ENCODE measurements at places on chromosomes 6 and 20.

GRCh38 chr6:15620611-15621010, 42.2 kb downstream of the DTNBP1 start:
- no peak for DNase-seq

GRCh38 chr6:15037253-15037652, 208.6 kb upstream of the JARID2 start:
- no peak for DNase-seq

- DNase-seq: no peak
These were observed 144.8 kb upstream of the FOXA2 start for GRCh38 chr20:22729180-22729579.

- DNase-seq: no peak
These were observed 11.9 kb upstream of the TMEM170B start for GRCh38 chr6:11525468-11526155.

GRCh38 chr6:112936504-112936903, 589.4 kb downstream of the RFPL4B start:
- DNase-seq: no peak

- no peak for DNase-seq
These were observed 187.6 kb downstream of the EPM2A start for GRCh38 chr6:145547594-145548335.

GRCh38 chr6:32047084-32047478, 8.9 kb downstream of the CYP21A2 start:
- no peak for DNase-seq

- DNase-seq: peak; percentile 51
These were observed 58.6 kb upstream of the ZNF217 start for GRCh38 chr20:53652090-53652858.

DNA sequence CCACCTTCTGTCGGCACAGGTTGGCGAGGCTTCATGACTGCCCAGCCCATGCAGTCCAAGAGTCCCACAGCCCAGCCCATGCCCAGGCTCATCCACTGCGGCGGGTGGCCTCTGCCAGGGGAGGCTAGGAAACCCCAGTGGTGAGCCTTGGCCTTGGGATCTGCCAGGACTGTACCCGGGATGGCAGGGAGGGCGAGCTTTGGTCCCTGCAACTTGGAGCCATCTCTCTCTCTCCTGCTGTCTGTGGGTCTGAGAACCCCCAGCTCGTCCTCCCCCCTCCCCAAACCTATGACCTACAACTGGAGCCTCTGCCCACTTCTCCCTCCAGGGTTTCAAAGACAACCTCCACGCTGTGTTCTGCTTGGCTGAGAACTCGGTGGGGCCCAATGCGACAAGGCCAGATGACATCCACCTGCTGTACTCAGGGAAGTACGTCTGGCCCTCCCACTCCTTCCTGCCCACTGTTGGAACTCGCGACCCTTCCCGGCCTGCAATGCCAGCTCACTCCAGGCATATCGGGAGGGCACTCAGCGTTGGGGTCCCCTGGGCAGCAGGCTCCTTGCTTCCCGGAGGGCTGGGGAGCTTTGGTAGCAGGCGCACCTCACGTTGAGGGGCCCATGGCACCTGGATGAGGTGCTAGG, 19.7 kb downstream of the NPEPL1 start:
- DNase-seq: no peak

- no peak for DNase-seq
These were observed 210.8 kb downstream of the CDKAL1 start for GRCh38 chr6:20744911-20745557.

GRCh38 chr20:37042986-37043972, 52.5 kb downstream of the RBL1 start:
- no peak for DNase-seq

- DNase-seq: no peak
These were observed 137.0 kb upstream of the STXBP5 start for GRCh38 chr6:147067184-147067583.

DNA sequence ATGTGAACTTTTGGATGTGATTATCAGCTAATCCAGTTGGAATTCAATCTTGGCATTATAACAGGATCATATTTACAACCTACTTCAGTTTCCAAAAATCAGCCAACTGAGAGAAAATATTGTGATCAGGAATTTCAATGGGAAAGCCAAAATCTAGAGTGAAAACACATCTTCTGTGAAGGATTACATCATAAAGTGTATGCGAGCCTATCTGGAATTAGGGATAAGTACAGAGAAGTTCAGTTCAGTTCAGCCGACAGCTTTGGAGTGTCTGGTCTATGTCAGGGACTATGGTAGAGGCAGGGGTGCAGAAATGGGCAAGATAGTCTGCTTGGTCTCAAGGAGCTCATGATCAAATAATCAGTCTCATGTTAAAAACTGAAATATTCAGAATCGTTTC, 12.3 kb upstream of the PRIM2 start:
- DNase-seq: no peak

DNA sequence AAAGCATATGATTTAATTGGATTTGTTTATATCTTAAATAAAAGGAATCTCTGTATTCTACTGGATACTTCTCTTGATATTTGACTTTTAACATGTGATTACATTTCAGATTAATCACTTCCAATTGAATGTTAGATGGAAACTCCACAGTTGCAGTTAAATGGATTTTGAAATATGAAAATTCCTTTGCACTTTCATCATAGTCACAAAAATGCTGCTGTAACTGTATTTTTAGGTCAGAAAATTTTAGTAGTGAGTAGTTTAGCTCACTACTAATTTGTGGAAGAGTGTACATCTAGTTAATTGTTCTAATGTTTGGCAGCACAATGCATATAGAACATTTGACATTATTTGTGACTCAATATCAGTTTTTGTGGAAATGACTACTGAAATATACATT, 26.8 kb downstream of the PTCHD4 start:
- DNase-seq: no peak

DNA sequence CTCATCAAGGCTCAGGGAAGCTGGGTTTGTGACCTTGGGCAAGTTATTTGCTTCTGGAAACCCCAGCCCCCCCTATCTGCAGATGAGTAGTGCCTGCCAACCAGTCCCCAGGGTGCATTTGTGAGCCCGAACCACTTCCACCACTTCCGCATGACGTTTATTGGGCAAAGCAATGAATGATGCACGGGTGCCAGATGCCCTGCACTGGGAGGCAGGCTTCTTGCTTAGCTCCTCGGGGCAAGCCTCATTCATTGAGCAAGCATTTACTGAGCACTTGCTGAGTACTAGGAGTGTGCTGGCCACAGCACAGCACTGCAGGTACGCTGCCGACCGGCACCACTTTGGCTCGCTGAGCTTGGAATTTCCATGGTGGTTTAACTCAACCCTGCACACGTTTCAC, 60.2 kb downstream of the GNAS-AS1 start:
- no peak for DNase-seq

- DNase-seq: no peak
These were observed 89.4 kb downstream of the JAG1 start for GRCh38 chr20:10584371-10584770.

GRCh38 chr6:82204020-82204419, 43.5 kb downstream of the IBTK start:
- no peak for DNase-seq
